ENCODE measurements at places on chromosomes 6 and 20. TPM values are rescaled to one million over a fixed set of nuclear protein-coding genes. Genes with fewer than 3 reads are reported as not detected.
A peak's percentile ranks its signal among the peaks of the same experiment; 100 is the strongest.

DNA sequence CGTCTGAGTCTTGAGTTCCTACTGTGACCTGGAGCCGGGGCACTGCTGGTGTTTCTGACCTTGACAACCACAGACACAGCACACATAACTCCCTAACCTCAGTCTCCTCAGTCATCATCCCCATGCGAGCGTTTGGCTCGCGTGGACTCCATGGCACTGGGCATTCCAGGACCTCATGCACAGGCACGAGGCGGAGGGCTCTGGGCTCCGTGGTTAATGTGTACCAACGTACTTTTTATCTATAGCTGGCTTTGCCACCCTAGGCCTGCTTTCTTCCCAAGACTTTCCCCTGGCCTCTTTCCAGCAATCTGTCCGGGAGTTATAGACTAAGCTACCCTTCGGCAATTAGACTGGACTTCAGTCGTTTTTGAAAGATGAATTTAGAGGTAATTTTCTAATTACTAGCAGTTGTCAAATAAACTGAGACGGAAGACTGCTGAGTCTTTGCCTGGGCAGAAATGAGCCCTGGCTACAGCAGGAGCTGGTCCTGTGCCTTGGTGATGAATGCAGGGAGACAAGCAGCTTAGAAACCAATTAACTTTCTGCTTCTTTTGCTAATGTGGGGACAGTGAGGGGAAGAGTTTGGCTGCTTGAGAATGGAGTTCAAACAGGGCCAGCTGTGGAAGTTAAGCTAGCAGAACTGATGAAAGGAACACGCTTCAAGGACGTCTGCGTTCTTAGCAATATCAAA lies 16.1 kb upstream of the CTCFL start:
- H3K36me3 ChIP-seq = no peaks in the 10 kb centered on the region
- H3K4me3 ChIP-seq = no peak overlapping the region
- H3K27ac ChIP-seq = peak overlapping the region; percentile 56
- no peaks in the 10 kb centered on the region for H3K27me3 ChIP-seq

GRCh38 chr6:144722154-144722737 lies 437.1 kb downstream of the UTRN start:
- no peak overlapping the region for H3K4me3 ChIP-seq
- peaks cover 2% of the 10 kb centered on the region for H3K36me3 ChIP-seq
- H3K27me3 ChIP-seq = no peaks in the 10 kb centered on the region
- H3K27ac ChIP-seq = no peak overlapping the region
- no peaks in the 10 kb centered on the region for H3K4me1 ChIP-seq

GRCh38 chr20:34385464-34385863 lies 22.4 kb downstream of the ITCH start:
- peaks cover 6% of the 10 kb centered on the region for H3K36me3 ChIP-seq
- peak overlapping the region; percentile 56 for H3K27ac ChIP-seq
- H3K4me3 ChIP-seq = no peak overlapping the region
- DNase-seq = no peak

Gene PKIB
- polyA plus RNA-seq = 30.3 TPM

Gene EMILIN3
- polyA plus RNA-seq = 4.0 TPM
